GM23338 (cell line): ENCODE measurements at places on chromosomes 4 and X.

DNA sequence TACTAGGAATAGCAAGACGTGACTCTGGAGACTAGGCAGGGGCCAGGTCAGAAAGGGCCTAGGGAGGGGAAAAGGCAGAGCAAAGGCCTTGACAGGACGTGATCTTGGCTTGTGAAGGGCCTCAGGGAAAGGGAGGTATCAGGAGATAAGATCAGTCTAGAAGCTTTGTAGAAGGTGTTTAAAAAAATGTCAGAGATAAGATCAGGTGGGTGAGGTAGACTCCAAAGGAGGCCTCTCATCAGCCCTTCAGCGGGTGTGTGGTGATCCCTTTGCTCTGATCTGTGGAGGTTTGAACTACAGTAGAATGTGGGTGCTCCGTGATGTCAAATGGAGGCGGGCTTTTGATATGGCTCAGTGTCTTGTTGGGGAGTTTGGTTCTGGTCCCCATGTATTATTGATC lies 78.8 kb upstream of the PRPS1 start:
- no peak for DNase-seq

DNA sequence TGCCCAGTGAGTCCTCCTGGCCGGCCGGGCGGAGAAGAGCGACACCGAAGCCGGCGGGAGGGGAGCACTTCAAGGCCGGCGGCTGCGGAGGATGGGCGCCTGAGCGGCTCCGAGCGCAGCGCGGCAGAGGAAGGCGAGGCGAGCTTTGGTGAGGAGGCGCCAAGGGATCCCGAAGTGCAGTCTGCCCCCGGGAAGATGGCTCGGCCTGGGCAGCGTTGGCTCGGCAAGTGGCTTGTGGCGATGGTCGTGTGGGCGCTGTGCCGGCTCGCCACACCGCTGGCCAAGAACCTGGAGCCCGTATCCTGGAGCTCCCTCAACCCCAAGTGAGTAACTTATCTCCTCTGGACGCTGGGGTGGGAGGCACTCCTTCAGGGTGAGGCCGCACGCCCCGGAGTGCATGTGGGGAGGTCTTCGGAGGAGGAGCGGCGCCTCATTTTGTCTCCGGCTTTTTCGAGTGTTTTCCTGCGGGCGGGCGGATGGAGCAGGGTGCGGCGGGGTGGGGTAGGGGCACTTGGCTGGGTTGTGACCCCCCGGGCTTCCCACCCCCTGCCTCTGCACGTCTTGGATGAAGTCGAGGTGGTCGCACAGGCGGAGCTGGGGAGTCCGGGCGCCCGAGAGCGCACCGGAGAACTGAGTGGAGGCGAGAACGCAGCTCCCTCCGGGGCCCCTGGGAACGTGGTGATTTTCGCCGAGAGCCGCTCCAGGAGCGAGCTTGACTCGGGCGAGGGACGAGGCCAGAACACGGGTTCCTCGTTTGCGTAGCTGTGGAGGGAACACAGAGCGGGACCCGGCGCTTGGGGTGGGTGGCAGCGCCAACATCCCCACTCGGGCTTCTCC lies 979 bp downstream of the EFNB1 start:
- peak; percentile 27 for DNase-seq

DNA sequence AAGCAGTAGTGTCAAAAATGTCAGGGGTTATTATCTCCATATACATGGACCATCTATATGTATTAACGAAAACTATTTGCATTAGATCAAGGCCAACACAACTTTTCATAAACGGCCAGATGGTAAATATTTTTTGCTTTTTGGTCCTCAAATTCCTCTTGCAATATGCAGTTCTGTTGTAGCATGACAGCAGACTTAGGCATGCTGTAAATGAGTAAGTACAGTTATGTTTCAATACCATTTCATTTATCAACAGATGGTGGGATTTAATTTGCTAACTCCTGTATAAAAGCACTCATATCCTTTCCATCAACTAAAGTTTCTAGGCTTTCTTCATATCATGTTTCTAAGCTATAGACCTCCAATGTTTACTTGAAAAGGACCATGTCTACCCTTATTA lies 208.1 kb downstream of the ANKRD50 start:
- DNase-seq, result no peak

DNA sequence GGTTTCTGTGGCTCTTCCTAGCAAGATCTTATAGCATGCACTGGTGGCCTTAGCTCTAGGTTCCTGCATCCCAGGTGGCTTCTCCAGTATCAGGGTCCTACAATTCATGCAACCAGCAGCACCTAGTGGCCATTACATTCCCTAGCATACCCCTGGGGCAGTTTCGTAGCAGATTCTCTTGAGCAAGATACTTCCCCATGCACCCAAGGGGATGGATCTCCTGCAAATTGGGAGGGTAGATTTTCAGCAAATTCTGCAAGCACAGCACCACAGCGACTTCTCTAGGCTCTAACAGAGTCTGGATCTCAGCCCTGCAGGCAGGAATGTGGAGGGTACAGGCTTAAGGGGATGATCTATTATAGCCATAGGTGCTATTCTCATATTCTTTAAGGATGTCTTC lies 13.1 kb upstream of the SLC9B1 start:
- peak; percentile 93 for DNase-seq

- DNase-seq, result peak; percentile 4
These were observed 682.9 kb upstream of the GALNTL6 start for GRCh38 chr4:171130256-171130801.

- DNase-seq, result no peak
These were observed 1.2 kb upstream of the TMEM47 start for GRCh38 chrX:34658326-34658725.

DNA sequence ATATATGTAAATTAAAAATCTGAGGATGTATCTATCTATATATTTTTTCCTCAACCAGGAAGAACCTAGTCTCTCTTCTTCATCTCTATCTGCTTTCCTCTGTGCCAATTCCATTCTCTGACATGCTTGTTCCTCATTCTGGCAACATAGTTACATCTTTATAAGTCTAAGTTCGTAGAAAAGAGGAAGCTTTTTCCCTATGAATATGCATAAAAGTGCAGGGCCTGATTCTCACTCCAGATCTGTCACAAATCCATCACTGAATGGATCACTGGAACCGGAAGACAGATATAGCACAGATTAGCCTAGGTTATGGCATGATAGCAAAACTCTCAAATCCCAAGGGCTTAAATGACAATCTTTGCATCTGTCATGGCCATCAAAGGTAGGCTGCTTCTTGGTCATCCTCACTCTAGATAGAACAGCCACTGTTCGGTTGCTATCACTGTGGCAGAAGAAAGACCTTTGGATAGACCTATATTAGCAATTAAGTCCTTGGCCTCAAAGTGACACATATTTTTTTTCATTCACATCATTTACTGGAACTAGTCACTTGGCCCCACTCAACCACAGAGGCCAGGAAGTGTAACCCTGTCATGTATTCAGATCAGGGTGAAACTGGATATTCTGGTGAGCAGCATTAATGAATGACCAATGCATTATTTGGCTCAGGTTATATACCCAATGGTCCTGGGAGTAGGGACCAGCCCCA lies 22.2 kb downstream of the DTHD1 start:
- no peak for DNase-seq

- peak; percentile 15 for DNase-seq
These were observed 56.6 kb downstream of the INTS12 start for GRCh38 chr4:105651884-105652283.

DNA sequence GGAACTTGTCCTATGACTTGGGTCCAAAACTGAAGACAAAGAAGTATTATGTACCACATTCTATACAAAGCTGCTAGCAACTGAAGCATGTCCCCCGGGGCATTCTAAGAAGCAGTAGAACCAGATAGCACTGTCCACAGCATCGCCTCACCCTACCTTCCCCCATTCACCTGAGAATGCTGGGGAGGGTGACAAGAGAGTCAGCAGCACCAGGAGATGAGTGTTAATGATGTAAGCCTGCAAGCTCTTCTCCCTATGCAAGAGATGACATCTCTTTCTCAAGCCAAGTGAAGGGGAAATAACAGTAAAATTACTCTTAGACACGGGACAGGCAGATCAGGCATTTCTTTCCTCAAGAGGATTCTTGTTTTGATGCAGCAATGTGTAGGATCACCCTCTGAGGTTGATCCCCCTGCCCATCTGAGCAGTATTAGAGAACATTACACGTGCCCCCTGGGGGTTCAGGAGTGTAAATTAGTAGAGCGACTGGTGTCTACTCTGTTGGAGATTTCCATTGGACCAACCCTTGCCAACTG lies 13.9 kb upstream of the TLR1 start:
- DNase-seq, result no peak
